ENCODE measurements at places on chromosomes 3 and 15. TPM values are rescaled to one million over a fixed set of nuclear protein-coding genes. Genes with fewer than 3 reads are reported as not detected.

The PROS1 gene
- 0.21 TPM for total RNA-seq

The LRRC28 gene
- 18.3 TPM for total RNA-seq

The TM4SF18 gene
- total RNA-seq, result not detected

The SEMA3G gene
- total RNA-seq, result 0.21 TPM

The STOML1 gene
- total RNA-seq, result 10.8 TPM

The C15orf62 gene
- total RNA-seq, result 1.1 TPM

The RPL15 gene
- total RNA-seq, result 1,496 TPM

The BRPF1 gene
- 54.7 TPM for total RNA-seq

The ZBBX gene
- not detected for total RNA-seq

The TMEM207 gene
- total RNA-seq, result not detected

The UPK1B gene
- total RNA-seq, result not detected

The LPP gene
- 51.3 TPM for total RNA-seq

The GP5 gene
- total RNA-seq, result 1.3 TPM

The CLDN16 gene
- not detected for total RNA-seq

The GSK3B gene
- 40.0 TPM for total RNA-seq
